ENCODE measurements at places on chromosomes 3 and 15.
A peak's percentile ranks its signal among the peaks of the same experiment; 100 is the strongest.

- peak; percentile 30 for DNase-seq
These were observed 152.2 kb downstream of the ALCAM start for GRCh38 chr3:105518806-105519418.

DNA sequence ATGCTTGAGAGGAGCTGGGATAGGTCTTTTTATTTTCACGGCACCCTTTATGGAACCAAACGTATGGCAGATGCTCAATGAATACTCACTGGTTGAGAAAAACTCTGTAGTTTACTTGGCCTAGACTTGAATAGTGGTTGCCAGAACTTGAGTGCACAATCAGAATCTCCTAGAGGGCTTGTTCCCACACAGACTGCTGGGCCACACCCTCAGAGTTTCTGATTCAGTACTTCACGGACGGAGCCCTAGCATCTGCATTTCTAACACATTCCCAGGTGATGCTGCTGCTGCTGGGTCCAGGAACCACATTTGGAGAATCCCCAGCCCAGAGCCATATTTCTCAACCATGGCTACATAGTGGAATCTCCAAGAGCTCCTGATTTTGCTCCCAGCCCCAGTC lies 24.6 kb downstream of the CA12 start:
- no peak for DNase-seq

DNA sequence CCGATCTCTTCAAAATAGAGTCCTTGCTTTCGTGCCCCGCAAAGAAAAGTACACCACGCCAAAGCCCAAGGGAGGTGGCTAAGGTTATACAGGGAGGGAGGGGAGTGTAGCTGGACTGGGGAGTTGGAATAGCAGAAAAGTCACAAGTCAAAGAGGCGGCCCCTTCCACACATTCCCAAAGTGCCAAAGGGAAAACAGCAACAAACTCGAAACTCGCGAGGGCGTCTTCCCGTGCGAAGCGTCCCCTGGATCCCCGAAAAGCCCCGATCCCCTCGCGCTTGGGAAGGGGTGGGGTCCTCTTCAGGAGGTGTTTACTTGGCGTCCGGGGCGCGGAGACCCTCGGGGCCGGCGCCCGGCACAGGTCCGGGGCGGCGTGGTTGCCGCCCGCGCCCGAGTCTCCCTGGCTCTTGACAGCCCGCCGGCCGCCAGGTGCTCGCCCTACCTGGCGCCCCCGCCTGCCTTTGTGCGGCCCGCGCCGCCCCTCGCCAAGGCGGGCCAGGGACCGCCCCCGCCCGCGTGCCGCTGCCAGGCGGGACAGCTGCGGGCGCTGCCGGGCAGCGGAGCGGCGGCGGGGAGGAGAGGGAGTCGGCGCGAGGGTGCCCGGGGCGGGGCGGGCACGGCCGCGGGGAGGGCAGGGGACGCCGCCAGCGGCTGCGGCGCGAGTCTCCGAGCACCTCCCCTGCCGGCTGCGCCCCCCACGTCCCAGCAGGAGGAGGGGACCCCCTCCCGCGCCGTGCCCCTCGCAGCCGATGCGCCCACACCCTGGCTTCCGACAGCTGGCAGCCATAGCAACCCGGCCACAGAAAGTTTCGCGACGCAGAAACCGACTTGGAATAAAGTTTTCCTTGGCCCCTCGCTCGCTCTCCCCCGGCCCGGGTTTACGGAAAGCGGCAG lies 966 bp downstream of the MYO1E start:
- DNase-seq: no peak

- no peak for DNase-seq
These were observed 45.7 kb upstream of the RAB6B start for GRCh38 chr3:133941415-133941821.

- DNase-seq: no peak
These were observed 825.5 kb downstream of the EPHA3 start for GRCh38 chr3:89932882-89933281.

DNA sequence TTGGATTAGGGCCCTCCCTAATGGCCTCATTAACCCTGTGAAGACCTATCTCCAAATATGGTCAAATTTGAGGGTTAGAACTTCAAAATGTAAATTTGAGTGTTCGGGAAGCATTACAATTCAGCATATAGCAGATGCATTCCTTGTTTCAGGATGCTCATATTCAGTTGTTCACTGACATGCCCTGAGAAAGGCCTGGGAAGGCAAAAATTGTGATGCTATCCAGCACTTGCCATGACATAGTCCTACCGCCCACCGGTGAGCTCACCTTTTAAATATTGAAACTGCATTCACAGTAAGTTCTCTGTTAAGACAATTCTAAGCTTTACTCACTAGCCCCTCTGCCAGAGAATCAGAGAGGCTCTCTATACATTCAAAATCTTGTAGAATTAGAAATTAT lies 300.3 kb upstream of the CCDC54 start:
- DNase-seq: no peak

GRCh38 chr15:98923579-98923978 lies 84.0 kb downstream of the PGPEP1L start:
- DNase-seq: no peak

- DNase-seq: no peak
These were observed 573.3 kb downstream of the EPHB1 start for GRCh38 chr3:135368316-135368715.

GRCh38 chr3:122754929-122755328 lies 38.7 kb downstream of the HSPBAP1 start:
- DNase-seq: no peak

DNA sequence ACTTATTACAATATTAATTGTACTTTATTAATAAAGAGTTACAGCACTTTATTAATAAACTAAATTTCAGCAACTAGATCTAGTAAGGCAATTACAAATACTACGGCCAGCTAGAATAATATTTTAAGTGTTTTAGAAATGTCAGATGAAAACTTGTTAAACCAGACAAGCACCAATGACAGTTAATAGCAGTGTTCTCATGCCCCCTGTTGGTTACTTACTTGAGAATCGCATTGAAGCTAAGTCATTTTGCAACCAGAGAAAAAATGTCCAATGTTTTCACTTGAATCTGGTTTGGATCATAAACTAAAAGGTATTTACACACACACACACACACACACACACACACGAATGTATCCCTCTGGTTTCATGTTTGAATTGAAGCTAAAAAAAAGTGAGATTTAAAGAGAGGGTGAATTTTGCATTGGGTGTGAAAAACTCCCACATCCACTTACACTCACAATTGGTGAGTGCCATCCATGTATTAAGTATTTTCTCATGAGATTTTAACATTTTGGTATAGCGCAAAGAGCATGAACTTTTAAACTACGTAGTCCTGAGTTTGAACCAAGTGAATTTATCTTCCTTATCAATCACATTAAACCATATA lies 347.7 kb downstream of the ZBBX start:
- peak; percentile 7 for DNase-seq

GRCh38 chr3:18237251-18238005 lies 187.7 kb downstream of the SATB1 start:
- DNase-seq: peak; percentile 32

Data from NCI-H187 (cell line).